ENCODE measurements at places on chromosomes 13 and 19.

DNA sequence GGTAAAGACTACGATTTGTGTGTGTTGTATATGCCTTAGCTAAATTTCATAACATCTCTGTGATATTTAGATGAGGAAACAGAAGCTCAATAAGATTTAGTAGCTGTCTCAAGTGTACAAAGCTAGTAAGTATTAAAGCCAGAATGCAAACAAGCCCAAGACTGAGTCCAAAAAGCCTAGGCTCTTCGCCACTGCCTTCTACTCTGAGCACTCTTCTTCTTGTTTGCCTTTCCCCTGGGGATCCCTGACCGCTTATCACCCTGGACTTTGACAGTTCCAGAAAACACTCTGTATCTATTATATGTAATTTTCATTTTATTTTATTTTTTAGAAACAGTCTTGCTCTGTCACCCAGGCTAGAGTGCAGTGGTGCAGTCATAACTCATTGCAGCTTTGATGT is 5.8 kb downstream of the TM9SF2 start:
- DNase-seq: no peak

DNA sequence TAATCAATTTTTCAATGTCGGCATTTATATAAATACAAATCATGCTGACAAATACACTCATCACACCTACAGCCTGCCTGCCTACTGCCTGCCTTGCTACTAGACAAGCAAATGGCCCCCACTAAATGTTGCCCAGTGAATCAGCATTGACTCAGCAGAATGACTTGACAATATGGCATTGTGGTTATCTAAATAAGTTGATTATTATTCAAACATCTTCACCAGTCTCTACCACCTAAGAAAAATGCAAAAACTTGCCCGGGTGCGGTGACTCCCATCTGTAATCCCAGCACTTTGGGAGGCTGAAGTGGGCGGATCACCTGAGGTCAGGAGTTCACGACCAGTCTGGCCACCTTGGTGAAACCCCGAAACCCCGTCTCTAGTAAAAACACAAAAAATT is 296.1 kb downstream of the PCDH9 start:
- no peak for DNase-seq

GRCh38 chr13:74987124-74987690 is 494.8 kb downstream of the TBC1D4 start:
- DNase-seq: no peak

DNA sequence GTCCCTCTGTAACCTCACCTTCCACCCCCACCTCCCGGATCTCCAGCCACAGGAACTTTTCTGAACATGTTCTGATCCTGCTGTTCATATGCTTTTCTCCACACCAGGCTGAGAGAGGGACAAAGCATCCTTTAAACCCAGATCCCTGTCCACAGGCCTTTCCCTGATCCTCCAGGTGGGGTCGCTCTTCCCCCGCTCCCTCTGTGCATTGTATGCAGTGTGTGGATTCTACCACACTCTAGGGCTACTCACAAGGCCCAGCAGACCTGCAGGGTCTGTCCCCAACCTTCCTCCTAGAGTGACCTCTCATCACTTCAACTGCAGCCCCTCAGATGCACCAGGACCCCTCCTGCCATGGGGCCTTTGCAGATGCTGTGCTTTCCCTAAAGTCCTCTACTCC is 1200.6 kb downstream of the UQCRFS1 start:
- DNase-seq: no peak

GRCh38 chr13:39318161-39318560 is 279.9 kb downstream of the NHLRC3 start:
- no peak for DNase-seq

DNA sequence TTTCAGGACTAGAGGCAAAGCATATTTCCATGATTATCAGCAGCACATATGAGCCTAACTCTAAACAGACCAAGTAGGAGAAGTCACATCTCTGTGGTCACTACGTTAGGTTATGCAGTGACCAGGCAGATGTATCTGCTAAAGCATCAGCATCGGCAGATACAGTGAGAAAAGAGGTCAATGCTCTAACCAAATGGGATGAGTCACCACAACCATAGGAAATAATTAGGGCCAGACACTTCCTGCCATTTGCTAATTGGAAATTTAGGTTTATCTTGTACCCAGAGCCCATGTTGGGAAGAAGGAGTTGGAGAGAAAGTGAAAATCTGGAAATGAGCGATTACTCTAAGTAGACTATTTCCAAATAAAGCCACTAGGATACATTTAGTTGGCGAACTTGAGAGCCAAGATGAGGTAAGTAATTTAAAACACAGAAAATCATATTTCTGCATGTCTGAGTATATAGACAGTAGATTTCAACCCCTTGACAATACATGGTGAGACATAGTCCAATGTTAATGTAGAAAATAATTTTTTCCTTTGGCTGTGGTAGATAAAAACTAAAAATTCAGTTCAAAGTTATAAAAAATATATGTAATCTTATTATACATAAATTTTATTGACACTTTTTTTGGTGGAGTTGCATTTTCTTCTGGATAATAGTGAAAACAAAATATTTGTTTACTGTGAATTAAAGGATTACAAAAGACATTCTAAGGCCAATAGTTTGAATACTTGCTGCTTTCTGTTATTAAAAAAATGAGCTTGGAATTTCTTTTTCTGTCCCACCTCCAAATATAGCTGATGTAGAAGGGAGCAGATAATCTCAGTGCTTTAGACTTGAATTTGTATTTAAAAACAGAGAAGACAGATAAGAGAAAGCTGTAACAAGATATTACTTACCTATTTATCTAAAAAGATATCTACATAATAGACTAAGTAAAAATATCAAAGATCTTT is 104.4 kb upstream of the CSNK1A1L start:
- DNase-seq: no peak

Data from stimulated activated CD4-positive, alpha-beta T cell treated with anti-CD3 and anti-CD28 coated beads, Interleukin-2, amount 100 ng/mL, for 4 hours (primary cell).